ENCODE measurements at places on chromosomes 7 and 10.

DNA sequence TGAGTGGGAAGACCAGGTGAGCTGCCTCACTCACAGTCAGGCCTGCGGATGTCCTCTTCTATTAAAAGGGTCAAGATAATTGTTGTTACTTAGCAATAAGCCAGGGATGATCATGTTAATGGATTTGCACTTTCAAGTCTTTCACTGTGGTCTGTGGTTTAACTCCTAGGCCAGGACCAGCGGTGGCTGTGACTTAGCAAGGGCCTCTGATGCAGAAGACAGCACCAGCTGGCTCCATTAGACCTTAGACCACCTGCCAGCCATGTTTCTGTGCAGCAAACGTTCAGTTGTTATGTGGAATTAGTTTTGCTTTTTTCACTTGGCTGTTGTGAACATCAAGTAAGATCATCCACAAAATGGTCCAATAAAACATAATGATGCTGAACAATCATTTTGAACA lies 537.3 kb downstream of the TNS3 start:
- DNase-seq = no peak

DNA sequence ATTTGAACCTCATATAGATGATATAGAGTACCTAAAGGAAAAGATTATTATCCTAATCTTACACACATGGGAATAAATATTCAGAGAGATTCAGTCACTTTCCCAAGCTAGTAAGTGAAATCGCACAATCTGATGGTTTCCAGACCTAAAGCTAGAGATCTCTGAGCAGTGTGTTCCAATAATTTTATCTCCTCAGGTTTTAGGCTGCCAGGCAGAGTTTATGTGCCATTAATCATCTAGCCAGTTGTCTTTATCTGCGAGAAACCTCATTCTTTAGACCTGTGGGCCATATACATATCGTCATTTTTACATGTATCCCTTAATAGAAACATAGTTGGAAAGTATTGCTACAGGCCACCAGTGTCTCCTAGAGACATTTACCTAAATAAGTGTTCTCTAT lies 647.2 kb upstream of the STEAP1 start:
- no peak for DNase-seq

DNA sequence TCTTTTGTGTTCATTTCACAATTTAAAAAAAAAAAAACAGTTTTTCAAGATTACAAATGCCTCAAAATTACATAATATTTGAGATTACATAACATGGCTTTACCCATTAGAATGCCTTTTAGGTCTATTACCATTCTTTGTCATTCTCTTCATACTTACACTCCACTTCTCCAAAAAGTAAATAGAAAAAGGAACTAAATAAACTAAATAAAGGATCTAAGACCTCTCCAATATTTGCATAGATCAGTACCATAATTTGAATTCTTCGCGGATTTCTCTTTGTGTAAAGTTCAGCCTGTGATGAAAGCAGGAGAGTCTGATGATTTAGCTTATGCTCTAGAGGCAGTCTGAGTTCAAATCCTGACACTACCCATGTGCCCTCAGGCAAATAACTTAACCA lies 56.4 kb upstream of the C1GALT1 start:
- no peak for DNase-seq

GRCh38 chr7:132965951-132966350 lies 115.9 kb downstream of the CHCHD3 start:
- no peak for DNase-seq

GRCh38 chr10:12656518-12657142 lies 307.3 kb downstream of the CAMK1D start:
- DNase-seq = no peak

DNA sequence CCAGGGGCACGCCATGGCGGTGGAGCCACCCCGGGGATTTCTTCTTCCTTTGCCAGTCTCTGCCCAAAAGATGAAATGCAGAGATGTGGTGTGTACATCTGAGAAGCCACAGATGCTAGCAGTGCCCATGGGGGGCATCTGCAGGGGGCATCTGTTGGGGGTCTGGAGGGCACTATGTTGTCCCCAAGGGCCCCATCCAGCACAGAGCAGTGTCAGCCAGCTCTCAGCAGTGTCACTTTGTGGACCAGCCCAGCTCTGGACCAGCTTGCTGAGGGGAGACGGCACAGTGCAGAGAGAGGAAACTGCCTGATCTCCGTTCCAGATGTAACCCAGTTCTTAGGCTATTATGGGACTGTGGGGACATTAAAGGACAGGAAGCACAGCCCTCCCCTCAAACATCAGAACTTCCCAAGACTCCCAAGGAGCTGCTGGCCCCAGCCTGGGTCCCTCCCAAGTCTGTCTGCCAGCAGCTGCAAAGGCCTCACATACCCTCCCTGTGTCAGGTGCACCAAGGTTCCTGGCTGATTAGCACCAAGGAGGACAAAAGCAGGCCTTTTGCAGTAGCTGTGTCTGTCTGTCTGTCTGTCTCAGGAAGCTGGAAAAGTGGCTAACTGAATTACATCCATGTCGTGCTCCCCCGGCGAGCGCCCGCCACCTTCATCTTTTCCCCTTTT lies 536.5 kb downstream of the PTPRN2 start:
- no peak for DNase-seq

DNA sequence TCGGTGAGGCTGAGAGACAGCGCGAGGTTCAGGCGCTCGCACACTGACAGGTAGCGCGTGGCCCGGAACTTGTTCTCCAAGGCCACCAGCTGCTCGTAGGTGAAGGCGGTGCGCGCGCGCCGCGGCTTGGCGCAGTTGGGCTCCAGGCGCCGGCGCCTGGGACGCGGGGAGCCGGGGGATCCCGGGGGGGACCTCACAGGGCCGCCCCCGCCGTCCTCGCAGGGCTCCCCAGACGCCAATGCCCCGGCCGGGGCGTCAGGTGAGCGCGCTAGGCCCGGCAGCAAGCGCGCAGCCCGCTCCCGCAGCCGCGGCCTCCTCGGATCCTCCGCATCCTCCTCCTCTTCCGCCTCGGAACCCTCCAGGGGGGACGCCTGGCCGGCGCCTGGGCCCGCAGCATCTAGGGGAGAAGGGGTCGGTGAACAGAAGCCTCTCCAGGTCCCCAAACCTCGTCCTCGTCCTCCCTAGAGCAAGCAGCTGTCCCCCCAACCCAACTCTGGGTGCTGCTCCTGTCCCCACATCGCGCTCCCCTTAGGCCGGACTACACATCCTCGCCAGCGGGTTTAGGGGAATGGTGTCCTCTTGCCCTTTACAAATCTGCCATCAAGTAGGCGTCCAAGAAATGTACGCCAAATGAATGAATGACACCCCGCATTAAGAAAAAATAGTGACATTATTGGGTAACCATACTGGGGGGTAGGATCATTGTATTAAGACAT lies 1.9 kb downstream of the NKX1-2 start:
- no peak for DNase-seq

- no peak for DNase-seq
These were observed 26.6 kb upstream of the ASCC1 start for GRCh38 chr10:72242675-72243074.

DNA sequence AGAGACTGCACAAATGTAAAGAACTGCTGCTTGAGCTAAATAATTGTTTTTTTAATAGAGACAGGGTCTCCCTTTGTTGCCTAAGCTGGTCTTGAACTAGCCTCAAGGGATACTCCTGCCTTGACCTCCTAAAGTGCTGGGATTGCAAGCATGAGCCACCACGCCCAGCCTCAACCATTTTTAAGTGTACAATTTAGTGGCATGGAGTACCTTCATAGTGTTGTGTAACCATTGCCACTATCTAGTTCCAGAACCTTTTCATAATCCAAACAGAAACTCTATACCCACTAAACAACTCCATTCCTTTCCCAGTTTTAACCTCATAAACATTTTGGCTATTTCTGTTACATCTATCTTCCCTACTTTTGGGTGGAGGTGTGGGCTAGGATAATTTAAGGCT lies 6.7 kb downstream of the EIF4H start:
- DNase-seq = no peak

DNA sequence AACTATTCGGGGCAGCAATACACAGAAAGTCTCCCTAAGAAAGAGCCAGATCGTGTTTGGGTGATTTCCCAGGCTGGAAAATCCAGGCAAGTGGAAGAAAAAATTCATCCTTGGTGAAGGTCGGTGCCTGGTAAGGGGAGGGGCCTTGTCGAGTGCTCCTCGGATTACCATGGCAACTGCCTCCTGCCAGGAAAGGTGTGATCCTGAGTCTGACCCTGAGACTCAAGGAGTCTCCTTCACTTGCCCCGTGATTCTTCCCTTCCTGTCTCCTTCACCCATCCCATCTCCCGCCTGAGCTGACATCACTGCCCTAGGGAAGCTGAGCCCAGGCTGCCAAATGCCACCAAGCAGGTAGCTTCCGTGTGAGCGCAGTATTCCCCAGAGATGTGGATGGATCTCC lies 112.2 kb downstream of the MYL10 start:
- no peak for DNase-seq

DNA sequence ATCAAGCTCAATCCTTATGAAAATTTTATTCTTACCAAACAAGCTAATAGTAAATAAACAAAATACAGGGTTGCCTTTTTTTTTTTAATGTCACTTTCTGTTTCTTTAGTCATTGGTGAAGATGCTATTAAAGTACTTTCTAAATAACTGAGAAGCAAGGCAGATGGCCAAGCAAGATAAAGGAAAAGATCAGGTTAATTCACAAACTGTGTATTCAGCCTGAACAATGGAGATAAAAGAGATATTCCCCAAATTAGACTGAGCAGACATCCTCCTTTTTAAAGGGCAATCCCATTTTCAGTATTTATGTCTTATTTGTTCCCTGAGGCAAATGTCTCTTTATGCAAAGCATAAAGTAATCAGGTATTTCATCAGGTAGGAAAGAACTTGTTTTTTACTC lies 23.1 kb upstream of the XRCC2 start:
- no peak for DNase-seq

- DNase-seq = no peak
These were observed 27.3 kb upstream of the MRC1 start for GRCh38 chr10:17781856-17782255.

DNA sequence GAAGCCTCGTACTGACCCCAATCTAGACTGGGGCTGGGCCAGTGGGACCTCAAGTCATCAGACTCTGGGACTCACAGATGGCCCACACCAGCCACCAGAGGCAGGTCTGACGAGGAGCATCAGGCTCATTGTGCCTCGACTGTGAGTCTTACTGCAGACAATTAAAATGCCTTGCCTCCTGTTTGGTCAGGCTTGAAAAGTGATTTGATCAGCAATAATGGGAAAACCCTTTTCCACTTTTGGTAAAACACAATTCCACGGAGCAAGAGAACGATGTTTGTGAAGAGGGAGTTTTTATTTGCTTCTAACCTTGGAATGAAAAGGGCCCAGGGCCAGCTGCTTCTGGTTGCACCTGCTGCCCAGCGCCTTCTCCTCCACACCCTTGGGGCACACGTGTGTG lies 43.9 kb downstream of the C10orf143 start:
- no peak for DNase-seq

DNA sequence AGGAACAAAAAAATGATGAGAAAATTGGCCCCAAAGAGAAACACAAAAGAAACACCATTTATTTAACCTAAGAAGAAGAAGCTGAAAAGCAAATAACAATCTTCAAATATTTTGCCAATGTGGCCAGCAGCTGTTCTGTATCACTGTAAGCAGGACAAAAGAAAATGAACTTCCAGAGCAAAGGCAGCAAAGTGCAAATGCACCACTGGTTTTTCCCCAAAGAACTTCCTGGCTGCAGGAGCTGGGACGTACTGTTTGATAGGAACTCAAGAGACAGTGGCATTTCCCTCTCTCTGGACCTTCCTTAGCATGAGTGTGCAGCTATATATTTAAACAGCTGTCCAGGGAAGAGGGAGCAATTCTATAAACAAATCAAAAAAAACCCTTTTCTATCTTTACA lies 60.4 kb downstream of the RNLS start:
- DNase-seq = no peak

All from iPS DF 6.9 (cell line).